Effector memory CD8-positive, alpha-beta T cell (primary cell): ENCODE measurements at places on chromosomes 1 and 21.

- DNase-seq, result no peak
These were observed 51.8 kb upstream of the COL18A1 start for GRCh38 chr21:45353200-45353599.

DNA sequence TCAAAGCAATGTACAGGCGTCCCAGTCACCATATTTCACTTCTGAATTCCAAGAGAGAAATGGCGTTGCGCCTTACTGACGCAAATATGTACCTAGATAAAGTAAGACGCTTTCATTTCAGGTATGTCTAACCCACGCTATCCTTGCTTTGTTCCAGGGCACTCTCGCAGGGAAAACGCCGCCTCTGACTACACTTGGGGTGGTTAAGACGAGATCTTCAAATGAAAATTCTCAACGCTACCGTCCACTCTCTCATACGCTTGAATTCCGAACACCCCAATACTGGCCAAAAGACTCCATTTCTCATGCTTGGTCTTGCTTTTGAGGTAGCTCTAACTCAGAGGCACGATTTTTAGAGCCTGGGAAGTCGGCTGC, 736 bp upstream of the ZMPSTE24 start:
- no peak for DNase-seq

DNA sequence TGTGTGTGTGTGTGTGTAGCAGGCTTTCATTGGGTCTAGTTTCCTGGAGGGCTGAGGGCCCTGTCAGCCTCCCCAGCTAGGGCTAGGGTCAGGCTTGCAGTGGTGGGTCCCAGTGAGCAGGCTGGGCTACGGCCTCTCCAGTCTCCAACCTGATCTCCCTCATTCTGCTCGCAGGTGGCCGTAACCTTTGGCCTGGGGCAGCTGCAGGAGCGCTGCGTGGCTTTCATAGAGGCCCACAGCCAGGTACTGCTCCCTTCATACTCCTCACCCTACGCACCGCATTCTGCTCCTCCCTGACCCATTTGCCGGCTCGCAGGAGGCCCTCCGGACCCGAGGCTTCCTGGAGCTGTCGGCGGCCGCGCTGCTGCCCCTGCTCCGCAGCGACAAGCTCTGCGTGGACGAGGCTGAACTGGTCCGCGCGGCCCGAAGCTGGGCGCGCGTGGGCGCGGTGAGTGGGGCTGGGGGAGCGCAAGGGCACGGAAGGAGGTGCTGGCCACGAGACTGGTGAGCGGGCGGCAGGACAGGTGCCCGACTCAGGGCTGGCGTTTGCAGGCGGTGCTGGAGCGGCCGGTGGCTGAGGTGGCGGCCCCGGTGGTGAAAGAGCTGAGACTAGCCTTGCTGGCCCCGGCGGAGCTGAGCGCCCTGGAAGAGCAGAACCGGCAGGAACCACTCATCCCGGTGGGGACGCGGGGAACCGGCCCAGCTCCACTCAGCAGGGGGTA, 4.7 kb downstream of the BTBD19 start:
- DNase-seq, result no peak

- no peak for DNase-seq
These were observed 52.4 kb upstream of the C1orf53 start for GRCh38 chr1:197850042-197850441.

DNA sequence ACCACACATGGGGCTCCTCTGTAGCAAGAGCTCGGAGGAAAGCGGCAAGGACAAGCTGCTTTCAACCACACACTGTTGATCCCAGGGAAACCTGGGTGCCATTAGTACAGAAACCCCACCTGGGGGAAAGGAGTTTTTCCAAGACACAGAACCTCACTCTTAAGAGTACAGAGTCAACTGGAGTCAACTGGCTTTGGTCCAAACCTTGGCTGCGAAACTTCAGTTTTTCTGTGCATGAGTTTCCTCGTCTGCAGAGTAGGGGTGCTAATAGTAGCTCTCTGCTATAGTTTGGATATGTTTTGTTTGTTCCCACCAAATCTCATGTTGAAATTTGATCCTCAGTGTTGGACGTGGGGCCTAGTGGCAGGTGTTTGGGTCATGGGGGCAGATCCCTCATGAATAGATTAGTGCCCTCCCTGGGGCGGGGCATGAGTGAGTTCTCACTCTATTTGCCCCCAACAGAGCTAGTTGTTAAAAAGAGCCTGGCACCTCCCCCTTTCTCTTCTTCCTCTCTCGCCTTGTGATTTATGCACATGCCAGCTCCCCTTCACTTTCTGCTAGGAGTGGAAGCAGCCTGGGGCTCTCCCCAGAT, 161.1 kb downstream of the PIGK start:
- no peak for DNase-seq

- no peak for DNase-seq
These were observed 12.4 kb downstream of the ENTREP3 start for GRCh38 chr1:155242805-155243358.

GRCh38 chr21:41167348-41168342, at the start of gene BACE2:
Gene BACE2 (plus strand): TSS chr21:41168160. CDS start chr21:41168264, 104 bp downstream.
- no peak for DNase-seq

GRCh38 chr1:89953929-89954328, 41.0 kb upstream of the ZNF326 start:
- DNase-seq, result no peak

DNA sequence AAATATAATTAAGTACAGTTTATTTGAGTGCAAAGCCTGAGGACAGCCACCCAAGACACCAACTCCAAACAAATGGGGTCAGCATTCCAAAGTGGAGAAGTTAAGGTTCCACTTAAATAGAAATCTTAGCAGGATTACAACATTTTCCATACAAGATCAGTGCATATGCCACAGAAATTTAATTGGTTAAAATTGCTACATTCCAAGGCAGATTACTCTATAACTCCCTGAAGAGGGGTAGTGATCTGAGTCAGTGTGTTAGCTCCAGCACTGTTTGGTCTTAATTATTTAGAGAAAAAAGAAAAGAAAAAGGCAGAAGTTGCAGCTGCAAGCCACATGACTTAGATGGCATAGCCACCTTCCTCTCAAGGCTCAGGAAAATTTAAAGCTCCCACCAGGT, 297.5 kb downstream of the HHIPL2 start:
- no peak for DNase-seq

DNA sequence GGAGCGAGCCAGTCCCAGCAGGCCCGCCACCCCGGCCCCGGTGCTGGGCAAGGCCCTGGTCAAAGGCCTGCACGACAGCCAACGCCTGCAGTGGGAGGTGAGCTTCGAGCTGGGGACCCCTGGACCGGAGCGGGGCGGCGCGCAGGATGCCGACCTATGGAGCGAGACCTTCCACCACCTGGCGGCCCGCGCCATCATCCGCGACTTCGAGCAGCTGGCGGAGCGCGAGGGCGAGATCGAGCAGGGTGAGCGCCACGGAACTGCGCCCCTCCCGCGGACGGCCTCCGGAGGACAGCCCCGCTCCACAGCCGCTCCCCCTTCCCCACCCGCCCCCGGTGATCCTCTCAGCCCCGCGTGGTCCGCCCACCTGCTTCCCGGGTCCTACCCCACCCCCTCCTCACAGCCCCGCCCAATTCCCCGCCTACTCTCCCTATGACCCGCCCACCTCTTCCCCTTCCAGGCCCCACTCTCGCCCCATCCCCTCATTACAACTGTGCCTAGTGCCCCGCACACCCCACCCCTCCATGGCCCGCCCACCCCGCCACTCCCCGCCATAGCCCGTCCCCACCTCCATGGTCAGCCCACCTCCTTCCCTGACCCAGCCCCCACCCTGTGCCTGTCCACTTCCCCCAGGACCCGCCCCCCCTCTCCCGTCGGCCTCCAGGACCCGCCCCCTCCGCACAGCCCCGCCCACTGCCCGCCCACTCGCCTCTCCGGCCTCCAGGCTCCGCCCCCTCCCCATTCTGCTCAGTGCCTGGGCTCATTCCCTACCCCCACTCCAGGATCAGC, 52.7 kb downstream of the VWA5B1 start:
- no peak for DNase-seq

DNA sequence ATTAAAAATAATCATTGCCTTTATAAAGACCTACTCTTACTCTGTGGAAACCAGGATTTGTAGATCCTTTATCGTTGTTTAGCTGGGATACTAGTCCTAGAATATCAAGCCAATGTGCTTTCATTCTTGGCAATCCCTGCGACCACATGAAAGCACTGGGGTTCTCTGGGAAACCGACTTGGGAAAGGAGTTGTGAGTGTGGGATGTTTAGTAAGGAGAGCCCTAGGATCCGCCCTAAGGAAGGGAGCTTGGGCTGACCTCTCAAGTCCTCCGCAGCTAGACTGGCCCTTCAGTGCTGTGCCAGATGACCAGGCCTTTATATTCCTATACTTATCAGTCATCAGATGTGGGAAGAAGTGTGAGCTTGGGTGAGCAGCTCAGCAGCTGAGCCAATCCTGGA, 5.2 kb upstream of the KRTAP19-8 start:
- DNase-seq, result no peak

DNA sequence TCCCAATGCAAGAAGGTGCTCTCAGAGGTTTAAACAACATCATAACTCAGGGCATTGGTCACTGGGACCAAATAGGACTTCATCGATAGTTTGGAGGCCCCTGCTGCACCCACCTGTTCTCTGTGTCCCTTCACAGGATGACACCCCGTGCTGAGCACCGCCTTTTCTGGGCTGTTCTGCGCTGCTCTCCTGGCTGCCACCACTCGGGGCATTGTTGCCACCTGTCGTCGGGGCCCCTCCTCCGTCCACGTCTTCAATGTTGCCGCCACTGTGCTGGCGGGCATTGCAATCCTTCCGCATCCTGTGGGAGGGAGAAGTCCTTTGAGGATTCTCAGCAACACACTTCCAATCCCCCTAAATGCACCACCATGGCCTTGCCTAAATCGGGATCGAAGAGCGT, 47.7 kb downstream of the NTPCR start:
- DNase-seq, result no peak
